ENCODE measurements at places on chromosomes 7 and 10. TPM values are rescaled to one million over a fixed set of nuclear protein-coding genes. Genes with fewer than 3 reads are reported as not detected.

- no peak overlapping the region for H3K27ac ChIP-seq
- peak; percentile 80 for DNase-seq
- no peaks in the 10 kb centered on the region for H3K4me1 ChIP-seq
- H3K36me3 ChIP-seq = no peaks in the 10 kb centered on the region
- no peak overlapping the region for H3K4me3 ChIP-seq
Observed at GRCh38 chr10:69633673-69634635, 3.9 kb downstream of the FAM241B start.

DNA sequence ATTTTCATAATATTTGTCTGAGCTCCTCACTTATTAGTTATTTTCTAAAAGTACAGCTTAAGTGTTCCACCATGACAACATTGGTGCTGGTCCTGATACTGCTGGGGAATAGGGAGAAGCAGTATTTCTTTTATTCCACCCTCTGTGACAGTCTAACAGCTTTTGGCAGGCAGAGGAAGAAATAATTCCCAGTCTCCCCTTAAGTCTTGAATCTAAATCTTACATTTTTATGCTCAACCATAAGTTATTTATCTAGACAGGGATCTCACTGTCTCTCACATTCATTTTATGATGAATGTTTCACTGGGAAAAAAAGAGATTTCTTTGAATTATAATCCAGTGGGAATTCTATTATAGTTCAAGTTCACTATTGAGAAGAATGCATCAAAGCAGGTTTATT, 71.5 kb downstream of the MAGI2 start:
- H3K27ac ChIP-seq = no peak overlapping the region
- H3K4me3 ChIP-seq = no peak overlapping the region
- no peak for DNase-seq
- H3K36me3 ChIP-seq = no peaks in the 10 kb centered on the region
- no peaks in the 10 kb centered on the region for H3K27me3 ChIP-seq
- H3K4me1 ChIP-seq = peaks cover 9% of the 10 kb centered on the region

The ASB4 gene
- total RNA-seq = not detected

The GRID2IP gene
- total RNA-seq = not detected

The CALML5 gene
- not detected for total RNA-seq

- DNase-seq = no peak
- H3K36me3 ChIP-seq = no peaks in the 10 kb centered on the region
- H3K4me1 ChIP-seq = no peaks in the 10 kb centered on the region
- H3K4me3 ChIP-seq = no peak overlapping the region
- H3K27ac ChIP-seq = no peak overlapping the region
Observed at GRCh38 chr10:51783941-51784340, 84.5 kb upstream of the CSTF2T start.

DNA sequence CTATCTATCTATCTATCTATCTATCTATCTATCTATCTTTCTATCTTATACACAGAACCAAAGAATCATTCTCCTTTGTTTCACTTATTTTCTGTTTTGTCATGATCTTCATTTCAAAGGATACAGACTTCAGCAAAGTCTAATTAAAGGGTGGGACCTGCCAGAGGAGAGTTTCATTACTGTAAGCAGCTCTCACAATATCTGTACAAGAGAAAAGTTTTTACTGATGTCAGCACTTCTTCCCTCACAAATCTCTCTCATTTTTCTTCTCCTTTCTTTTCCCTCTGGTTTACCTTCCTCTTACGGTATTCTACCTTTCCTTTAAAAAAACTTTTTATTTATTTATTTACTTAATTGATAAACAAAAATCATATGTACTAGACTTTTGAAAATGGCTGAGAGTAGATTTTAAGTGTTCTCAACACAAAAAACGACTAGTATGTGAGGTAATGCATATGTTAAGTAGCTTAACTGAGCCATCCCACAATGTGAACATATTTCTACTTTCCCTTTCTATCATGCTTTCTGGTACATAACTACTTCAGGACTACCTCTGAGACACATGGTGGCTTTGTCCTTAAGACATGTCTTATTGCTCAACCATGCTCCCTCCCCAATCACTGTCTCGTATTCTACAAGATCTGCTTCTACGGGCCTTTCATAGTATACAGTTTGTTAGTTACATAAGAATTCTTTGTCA, 699.3 kb downstream of the PHTF2 start:
- no peaks in the 10 kb centered on the region for H3K27me3 ChIP-seq
- no peak overlapping the region for H3K4me3 ChIP-seq
- no peak for DNase-seq
- no peak overlapping the region for H3K27ac ChIP-seq
- H3K36me3 ChIP-seq = no peaks in the 10 kb centered on the region

The HOXA1 gene
- total RNA-seq = 1.5 TPM

The CH25H gene
- total RNA-seq = 13.0 TPM

- H3K36me3 ChIP-seq = no peaks in the 10 kb centered on the region
- H3K4me3 ChIP-seq = no peak overlapping the region
- no peaks in the 10 kb centered on the region for H3K27me3 ChIP-seq
- H3K27ac ChIP-seq = no peak overlapping the region
- no peaks in the 10 kb centered on the region for H3K4me1 ChIP-seq
- DNase-seq = no peak
Observed at GRCh38 chr7:125090596-125090995, 161.0 kb upstream of the POT1 start.

The SH2B2 gene
- 2.1 TPM for total RNA-seq

- H3K27me3 ChIP-seq = peaks cover 89% of the 10 kb centered on the region
- peaks cover 6% of the 10 kb centered on the region for H3K4me1 ChIP-seq
- H3K4me3 ChIP-seq = no peak overlapping the region
- no peaks in the 10 kb centered on the region for H3K36me3 ChIP-seq
- DNase-seq = peak; percentile 85
Observed at GRCh38 chr10:8052341-8052955, 2.0 kb upstream of the GATA3 start.

DNA sequence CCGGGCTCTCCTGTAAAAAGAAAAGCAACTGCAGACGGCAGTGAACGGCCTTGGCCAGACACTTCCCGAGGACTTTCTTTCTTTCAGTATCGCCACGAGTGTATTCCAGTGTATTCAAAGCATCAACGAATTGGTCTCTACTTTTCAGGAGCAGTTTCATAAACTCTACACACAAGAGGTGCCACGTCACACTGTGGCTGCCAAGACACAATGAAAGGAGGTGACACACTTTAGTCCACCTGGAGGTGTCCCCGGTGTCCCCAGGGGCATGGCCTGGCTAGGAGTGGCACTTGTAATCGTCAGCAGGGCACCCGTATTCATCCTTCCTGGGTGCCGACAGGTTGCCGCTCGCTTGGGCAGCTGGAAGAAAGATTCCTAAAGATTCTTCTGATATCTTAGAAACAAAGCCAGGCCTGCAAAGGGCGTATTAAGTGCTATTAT, 5.0 kb downstream of the TNS3 start:
- H3K27me3 ChIP-seq = no peaks in the 10 kb centered on the region
- peaks cover 23% of the 10 kb centered on the region for H3K36me3 ChIP-seq
- DNase-seq = no peak
- peak overlapping the region; percentile 87 for H3K27ac ChIP-seq
- peaks cover 70% of the 10 kb centered on the region for H3K4me1 ChIP-seq
- no peak overlapping the region for H3K4me3 ChIP-seq

GRCh38 chr7:33336820-33337219, 207.5 kb downstream of the BBS9 start:
- H3K27me3 ChIP-seq = no peaks in the 10 kb centered on the region
- H3K27ac ChIP-seq = no peak overlapping the region
- no peak overlapping the region for H3K4me3 ChIP-seq
- no peaks in the 10 kb centered on the region for H3K4me1 ChIP-seq

DNA sequence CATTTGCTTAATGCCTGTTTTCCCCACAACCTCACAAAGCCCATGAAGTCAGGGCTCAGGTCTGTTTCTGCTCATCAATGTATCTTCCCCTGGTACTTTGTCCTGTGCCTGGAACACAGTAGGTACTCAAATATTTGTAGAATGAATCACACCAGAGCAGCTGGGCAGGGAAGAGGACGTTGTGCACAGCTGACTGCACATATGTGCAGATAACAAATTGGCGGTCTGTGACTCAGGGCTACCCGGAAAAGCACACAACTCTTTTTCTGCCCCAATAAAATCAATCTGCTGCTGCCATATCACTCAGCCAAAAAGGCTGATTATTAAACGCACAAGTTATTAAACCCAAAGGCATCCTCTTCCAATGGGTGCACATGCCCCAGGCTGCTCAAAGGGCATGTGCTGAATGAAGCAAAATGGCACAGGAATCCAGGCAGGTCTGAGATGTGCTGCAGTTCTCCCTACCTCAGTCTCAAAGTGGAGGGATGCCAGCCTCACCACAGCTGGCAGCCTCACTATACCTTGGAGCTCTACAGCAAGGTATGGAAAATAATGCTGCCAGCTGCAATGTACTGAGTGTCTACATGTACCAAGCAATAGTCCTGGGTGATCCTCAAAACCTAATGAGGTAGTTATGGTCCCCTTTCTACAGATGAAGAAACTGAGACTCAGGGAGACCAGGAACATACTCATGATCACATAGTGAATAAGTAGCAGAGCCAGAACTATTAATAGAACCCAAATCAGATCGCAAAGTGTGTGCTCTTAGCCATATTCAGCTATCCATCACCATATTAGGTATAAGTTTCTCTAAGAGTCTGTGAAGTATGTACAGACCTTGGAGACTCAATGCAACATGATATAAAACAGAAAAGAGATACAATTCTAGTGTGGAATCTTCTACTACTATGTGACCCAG, 43.4 kb downstream of the SORBS1 start:
- H3K27ac ChIP-seq = no peak overlapping the region
- H3K4me3 ChIP-seq = no peak overlapping the region
- no peaks in the 10 kb centered on the region for H3K4me1 ChIP-seq

The MBL2 gene
- total RNA-seq = under 0.01 TPM

DNA sequence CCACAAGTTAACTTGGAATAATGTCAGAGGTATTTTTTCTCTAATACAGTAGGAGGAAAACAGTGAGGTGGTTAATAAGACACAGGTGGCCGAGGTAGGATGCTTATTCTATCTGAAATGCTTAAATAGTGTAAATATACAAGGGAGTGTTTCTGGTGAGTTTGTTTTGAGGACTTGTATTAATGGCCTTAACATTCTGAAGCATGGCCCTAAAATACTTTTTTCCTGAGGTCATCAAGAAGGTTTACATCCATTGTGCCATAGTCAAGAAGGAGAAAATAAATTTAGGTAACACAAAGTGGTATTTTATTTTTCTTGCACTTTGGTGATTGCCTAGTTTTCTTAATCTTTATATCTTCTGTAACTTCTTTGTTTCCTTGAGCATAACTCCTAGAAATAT, 18.8 kb downstream of the GNAI1 start:
- no peak overlapping the region for H3K27ac ChIP-seq
- no peak for DNase-seq
- no peak overlapping the region for H3K4me3 ChIP-seq
- peaks cover 28% of the 10 kb centered on the region for H3K4me1 ChIP-seq
- no peaks in the 10 kb centered on the region for H3K27me3 ChIP-seq

The LRIT1 gene
- total RNA-seq = not detected

- H3K27ac ChIP-seq = peak overlapping the region; percentile 73
- peaks cover 41% of the 10 kb centered on the region for H3K4me1 ChIP-seq
- no peak overlapping the region for H3K4me3 ChIP-seq
- no peaks in the 10 kb centered on the region for H3K27me3 ChIP-seq
- no peak for DNase-seq
Observed at GRCh38 chr10:90969121-90969534, 48.2 kb upstream of the ANKRD1 start.

DNA sequence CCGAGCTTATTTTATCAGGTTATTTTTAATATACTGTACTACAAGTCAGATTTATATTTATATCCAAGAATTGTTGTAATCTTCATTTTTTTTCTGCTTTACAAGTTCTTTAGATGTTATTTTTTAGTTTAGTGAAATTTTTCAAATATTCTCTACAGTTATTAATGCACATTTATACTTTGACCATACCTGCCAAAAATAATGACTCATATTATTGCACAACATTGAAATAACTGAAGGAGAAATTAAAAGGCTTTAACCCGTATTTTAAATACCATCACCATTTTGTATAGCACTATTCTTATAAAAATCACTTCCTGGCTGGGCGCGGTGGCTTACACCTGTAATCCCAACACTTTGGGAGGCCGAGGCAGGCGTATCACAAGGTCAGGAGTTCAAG, 278.5 kb downstream of the BICC1 start:
- no peak overlapping the region for H3K4me3 ChIP-seq
- peaks cover 68% of the 10 kb centered on the region for H3K36me3 ChIP-seq
- no peak overlapping the region for H3K27ac ChIP-seq
- peaks cover 12% of the 10 kb centered on the region for H3K4me1 ChIP-seq
- DNase-seq = peak; percentile 39

The EPHB4 gene
- 47.0 TPM for total RNA-seq

- H3K36me3 ChIP-seq = no peaks in the 10 kb centered on the region
- DNase-seq = peak; percentile 90
- H3K27me3 ChIP-seq = no peaks in the 10 kb centered on the region
- peak overlapping the region; percentile 67 for H3K27ac ChIP-seq
- peak overlapping the region; percentile 0 for H3K4me3 ChIP-seq
Observed at GRCh38 chr10:122149561-122150505, 121.3 kb upstream of the BTBD16 start.

GRCh38 chr7:116647861-116648260, 24.1 kb upstream of the MET start:
- H3K4me1 ChIP-seq = peaks cover 3% of the 10 kb centered on the region
- no peak overlapping the region for H3K27ac ChIP-seq

DNA sequence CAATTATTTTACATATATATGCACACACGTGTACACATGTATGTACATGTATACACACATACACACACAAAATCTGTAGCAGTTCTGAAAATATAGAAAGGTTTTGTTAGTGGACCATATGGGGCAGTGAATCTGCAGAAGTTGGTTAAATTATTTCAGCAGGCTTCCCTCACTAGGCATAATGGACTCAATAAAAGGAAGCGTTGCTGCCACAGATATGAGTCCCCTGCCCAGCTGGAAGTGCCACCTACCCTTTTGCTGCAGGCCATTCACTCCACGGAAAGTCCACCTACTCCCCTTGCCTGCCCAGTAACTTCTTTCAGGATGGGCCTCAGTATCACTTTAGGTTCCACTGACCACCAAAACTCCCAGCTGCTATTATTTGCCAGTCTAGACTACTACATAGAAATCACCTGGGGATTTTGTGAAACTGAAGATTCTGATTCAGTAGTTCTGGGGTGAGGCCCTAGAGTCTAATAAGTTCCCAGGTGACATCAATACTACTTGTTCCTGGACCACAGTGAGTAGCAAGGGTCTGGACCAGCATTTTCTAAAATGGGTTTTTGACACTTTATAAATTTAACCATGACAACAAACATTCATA, 29.3 kb upstream of the CROT start:
- no peak overlapping the region for H3K27ac ChIP-seq
- no peaks in the 10 kb centered on the region for H3K36me3 ChIP-seq
- DNase-seq = no peak
- no peaks in the 10 kb centered on the region for H3K27me3 ChIP-seq
- peaks cover 20% of the 10 kb centered on the region for H3K4me1 ChIP-seq

The KCNMA1 gene
- 77.8 TPM for total RNA-seq

Measured in osteoblast (primary cell).